ENCODE measurements at places on chromosomes 5 and 9.

DNA sequence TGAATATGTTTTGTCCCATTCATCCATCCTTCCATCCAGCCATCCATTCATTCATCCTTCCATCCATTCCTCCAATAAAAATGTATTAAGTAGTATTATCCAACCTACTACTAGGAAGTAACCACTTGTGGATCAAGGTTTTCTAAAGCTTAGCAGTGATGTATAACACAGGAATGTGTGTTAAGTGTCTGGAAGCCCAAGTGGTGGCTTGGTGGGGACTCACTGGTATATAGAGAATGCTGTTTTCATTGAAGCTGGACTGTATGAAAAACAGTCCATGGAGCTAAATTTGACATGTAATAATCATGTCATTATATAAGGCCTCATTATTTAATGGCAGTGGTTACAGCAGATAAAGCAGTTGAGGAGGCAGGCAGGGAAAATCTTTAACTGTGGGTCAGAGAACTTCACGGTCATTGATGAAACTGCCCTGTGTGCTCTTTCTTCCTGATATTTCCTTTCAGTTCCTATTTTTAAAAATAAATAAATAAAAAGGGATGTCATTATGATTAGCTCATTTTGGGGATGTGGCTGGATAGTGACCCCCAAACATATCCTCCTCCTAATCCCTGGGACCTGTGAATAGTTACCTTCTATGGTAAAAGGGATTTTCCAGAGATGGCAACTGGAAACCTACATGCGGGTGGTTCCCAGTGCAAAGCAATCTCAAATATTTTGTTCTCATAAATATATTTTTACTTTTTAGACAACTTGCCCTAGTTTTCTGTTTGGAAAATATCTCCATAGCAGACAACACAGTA lies 82.3 kb downstream of the DAPK1 start:
- no peak for DNase-seq

DNA sequence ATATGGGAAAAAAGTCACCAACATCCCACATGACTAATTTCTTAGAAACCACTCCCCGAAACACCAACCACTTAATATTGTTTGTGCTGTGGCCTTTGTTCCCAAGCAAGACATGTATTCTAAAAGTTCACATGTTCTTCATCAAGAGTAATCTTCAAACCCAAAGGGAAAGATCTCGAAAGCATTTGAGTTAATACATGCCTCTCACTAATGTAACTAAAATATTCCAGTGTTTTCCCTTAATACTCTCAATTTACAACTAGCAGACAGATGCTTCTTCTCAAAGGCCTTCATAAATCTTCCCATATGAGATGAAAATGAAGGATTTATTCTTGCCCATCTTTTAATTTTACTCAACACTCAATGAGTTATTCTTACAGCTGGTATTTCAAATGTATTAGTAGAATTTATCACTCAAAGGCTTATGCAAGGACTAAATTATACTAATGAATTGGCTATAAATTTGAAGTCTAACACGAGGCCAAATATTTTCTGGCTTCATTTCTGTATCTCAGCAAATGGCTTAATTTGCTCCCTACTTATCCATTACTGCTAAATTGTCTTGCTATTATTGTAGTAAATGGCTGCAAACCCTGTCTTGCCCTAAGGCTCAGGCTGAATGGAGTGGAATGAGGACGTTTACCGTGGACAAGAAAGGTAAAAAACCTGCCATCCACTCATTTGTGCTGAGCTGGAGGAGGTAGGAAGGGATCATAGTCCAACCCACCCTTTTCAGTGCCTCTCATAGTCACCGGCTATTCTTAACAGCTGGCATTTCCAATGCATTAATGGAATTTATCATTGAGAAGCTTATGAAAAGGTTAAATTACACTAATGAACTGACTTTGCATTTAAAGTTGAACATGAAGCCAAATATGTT lies 474.4 kb downstream of the RASEF start:
- DNase-seq: no peak

DNA sequence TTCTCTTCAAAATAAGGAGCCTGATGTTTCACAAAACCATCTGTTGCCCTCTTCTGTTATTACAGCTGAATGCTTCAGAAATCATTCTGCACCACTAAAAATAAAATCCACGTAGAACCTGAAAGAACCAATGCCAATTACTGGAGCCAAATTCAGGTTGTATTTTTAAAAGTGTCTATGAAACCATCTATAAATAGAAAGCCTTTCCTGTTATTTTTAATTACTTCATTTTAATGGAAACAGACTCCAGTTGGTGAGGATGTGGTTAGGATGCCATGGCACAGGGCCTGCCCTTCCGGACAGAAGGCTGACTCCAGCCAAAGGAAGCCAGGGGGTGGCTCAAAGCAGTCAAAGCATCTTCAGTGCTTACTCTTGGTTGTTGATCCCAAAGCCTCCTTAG lies 119.8 kb downstream of the TENT4A start:
- no peak for DNase-seq

- DNase-seq: no peak
These were observed 7.1 kb upstream of the MYOZ3 start for GRCh38 chr5:150653762-150654556.
